A549 (cell line): ENCODE measurements at places on chromosomes 5 and 9.

- DNase-seq: no peak
Measured at GRCh38 chr9:76927540-76928240, 21.8 kb upstream of the PRUNE2 start.

DNA sequence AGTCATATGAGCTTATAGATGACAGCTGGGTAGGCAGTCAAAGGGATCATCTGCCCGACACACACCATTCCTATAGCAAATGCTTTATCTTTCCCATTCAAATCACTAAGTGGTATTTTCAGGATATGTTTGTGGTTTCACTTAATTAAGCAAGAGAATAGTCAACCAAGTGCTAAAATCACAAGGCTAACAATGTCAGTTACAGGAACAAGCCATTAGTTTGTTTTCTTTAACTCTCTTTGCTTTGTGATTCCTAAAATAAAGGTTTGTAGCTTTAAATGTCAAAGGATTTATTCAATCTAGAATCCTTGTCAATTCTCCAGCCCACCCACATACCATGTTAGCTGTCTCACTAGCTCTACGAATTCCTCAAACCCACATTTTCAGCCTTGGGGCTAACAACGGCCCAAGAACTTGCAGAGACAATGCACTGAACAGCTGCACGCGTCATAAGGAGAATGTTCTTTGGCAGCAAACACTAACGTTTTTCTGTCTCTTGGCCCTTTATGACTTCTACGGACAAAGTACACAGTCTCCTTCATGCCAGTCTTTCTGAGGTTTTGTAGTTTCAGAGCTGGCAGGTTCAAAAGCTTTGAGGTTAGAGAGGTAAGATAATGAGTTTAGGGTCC lies 56.6 kb downstream of the ELAVL2 start:
- no peak for DNase-seq

- no peak for DNase-seq
Measured at GRCh38 chr5:151141535-151141934, 16.0 kb downstream of the ANXA6 start.

GRCh38 chr5:112848116-112848811 lies 12.8 kb upstream of the SRP19 start:
- peak; percentile 33 for DNase-seq

GRCh38 chr9:86454701-86455615 lies 100.7 kb upstream of the TUT7 start:
- DNase-seq: no peak

DNA sequence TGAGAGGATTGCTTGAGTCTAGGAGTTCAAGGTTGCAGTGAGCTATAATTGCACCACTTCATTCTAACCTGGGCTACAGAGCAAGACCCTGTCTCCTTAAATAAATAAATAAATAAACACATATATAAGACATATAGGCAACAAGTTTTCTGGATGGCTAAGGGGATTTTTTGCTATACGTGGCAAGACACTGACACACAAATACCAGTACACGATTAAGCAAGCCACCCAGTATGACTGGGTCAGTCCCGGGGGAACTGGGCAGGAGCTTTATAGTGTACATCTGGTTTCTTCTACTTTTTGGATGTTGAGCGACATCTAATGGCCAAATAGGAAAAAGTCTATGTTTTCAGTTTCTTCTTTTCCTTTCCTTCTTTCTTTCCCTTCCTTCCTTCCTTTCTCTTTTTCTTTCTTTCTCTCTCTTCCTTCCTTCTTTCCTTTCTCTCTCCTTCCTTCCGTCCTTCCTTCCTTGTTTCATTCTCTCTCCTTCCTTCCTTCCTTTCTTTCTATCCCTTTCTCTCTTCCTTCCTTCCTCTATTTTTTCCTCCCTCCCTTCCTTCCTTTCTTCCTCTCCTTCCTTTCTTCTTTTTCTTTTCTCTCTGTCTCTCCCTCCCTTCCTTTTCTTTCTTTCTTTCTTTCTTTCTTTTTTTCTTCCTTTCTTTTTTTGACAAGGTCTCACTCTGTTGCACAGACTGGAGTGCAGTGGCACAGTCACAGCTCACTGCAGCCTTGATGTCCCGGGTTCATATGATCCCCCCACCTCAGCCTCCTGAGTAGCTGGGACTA lies 47.0 kb upstream of the PLIN2 start:
- peak; percentile 66 for DNase-seq

- DNase-seq: peak; percentile 72
Measured at GRCh38 chr5:139655727-139656271, 7.7 kb downstream of the CXXC5 start.

- DNase-seq: no peak
Measured at GRCh38 chr5:161271816-161272215, 274.7 kb downstream of the GABRB2 start.

GRCh38 chr5:80255811-80256712 lies at the start of gene SERINC5:
Gene SERINC5, minus strand, starts transcription at chr5:80256048. Its CDS starts 126 bp downstream, at chr5:80255922.
- DNase-seq: peak; percentile 79

- no peak for DNase-seq
Measured at GRCh38 chr9:91155746-91156376, 205.9 kb downstream of the AUH start.

GRCh38 chr5:132066871-132067270 lies 6.4 kb downstream of the IL3 start:
- no peak for DNase-seq

DNA sequence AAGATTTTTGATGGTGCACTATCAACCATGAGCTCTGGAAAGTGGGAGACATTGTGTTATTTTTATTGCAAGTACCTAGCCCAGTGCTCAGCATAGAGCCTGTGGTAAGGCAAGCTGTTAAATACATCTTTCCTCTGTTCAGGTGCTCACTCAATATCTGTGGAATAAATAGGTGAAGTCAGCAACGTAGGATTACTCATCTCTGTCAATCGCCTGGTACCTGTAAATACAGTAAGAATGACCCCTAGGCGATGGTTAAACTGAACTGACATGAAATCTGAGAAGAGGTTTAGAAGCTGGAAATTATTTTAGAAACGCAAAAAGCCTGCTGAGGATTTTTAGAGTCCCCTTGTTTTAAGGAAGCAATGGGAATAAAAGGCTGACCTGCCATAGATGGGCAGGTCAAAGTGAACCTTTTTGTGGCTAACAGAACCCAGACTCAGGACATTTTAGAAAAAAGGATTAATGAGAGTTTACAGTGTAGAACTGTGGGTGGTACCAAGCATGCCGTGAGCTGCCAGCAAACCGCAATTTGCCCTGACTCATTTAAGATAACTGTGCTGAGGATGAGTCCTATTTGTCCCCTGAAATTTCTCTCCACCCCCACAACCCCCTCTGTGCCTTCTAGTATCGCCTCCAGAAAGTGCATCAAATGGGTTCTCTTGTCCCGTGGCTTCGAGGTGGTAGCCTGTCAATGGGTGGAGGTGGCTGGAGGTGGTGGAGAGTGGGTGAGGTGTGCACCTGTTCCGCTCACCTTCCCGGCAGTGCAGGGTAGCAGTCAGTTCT lies 375.1 kb downstream of the MED10 start:
- DNase-seq: no peak

DNA sequence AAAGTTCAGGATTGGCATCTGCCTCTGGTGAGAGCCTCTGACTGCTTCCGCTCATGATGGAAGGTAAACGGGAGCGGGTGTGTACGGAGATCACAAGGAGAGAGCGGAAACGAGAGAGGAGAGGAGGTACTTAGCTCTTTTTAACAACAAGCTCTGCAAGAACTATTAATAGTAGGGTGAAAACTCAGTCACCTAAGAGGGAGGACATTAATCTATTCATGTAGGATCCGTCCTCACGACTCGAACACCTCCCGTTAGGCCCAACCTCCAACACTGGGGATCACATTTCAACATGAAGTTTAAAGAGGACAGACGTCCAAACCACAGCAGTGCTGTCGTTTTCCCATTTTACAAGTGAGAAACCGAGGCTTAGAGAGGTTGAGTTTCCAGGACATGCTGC lies 173.7 kb downstream of the SLC28A3 start:
- no peak for DNase-seq

- no peak for DNase-seq
Measured at GRCh38 chr5:139856714-139857113, 61.1 kb downstream of the PSD2 start.

- DNase-seq: no peak
Measured at GRCh38 chr9:97479496-97480159, 21.8 kb upstream of the TMOD1 start.

DNA sequence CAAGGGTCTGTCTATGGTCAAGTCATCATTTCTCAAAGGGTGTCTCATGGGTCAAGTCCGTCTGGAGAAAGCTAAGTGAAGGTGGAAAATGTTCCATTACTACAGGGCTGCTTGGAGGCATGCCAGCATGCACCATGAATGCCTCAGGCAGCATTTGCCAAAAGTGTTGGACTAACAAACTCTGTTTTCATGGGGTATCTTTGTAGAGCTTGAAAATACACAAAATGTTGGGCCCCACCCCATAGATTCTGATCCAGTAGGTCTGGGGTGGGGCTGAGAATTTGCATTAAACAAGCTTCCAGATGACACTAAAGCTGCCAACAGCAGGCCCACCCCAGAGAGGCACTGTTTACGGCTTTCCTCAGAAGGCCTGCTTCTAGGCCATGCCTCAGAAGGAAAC lies 75.0 kb upstream of the FRRS1L start:
- DNase-seq: no peak

DNA sequence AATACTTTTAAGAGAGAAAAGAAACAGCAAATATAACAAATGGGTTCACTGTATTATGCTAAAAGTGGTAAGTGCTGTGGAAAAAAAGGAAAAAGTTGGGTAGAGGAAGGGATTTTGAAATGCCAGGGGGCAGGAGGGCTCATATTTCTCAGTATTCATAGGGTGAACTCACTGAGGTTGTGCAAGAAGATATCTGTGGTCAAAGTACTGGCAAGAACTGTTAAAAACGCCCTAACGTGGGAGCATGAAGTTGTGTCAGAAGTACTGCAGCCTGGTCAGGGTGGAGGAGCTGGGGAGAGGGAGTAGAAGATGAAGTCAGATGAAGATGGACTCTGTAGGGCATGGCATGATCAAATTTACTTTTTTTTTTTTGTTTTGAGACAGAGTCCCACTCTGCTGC lies 31.2 kb upstream of the SLC28A3 start:
- no peak for DNase-seq

DNA sequence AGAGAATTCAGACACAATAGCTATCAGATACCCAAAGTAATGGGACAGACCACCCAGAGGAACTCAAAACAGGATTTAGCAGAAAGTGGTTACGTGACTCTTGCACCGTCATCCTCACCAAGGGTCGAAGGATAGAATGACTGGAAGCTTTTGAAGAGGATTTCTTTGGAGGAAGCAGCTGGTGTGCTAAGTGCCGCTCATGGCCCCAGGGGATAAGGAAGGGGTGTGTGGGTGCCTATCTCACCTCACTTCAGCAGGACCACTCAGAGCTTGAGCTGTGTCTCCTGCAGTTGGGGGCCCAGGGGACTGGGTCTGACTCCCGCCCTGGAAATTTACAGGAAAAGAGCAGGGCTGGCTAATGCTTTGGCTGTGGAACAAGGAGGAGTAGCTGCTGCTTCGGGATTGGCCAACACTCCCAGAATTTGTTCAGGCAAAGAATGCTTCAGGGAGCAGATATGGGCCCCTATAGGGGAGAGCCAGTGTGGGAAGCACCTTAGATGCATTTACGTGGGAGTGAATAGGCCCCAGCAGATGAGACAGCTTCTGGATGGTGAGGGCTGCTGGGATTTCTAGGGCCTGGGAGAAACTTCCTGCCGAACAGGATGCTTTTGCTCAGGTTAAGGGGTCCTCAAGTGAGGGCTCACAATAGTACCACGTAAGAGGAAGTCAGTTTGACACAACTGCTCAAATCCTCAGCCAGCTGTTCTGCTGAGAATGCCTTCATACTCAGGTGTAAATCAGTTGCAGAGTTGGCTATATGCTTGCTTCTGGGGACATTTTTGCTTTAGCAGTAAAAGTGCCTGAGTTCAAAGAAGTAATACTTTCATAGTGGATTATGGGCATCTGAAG lies 29.1 kb upstream of the TOMM5 start:
- DNase-seq: no peak

GRCh38 chr9:121692606-121693387 lies 41.4 kb downstream of the DAB2IP start:
- DNase-seq: peak; percentile 38

DNA sequence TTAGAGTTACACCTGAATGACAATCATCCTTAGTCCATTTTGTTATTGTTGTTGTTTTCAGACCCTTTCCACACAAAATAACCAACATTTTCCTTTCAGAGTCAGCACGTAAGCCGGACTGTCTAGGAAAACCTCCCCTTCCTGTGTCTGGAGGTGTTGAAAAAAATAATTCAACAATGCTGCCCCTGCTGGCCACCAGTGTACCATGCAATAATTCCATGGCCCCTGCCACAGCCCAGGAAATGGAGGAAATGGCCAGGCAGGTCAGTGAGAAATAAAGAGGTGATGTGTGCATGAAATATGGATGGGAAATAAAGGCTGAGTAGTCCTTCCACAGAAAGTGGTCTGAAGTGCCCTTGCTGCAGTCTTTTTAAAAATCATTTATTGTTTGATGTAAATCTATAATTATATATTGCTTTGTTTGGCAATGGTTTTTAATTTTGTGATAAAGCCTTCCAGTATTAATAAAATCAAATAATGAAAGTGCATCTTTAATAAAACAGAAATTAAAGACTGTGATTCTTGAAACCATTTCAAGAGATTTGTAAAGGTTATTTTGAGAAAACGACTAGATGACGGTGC lies 152.8 kb upstream of the PAPPA start:
- no peak for DNase-seq

DNA sequence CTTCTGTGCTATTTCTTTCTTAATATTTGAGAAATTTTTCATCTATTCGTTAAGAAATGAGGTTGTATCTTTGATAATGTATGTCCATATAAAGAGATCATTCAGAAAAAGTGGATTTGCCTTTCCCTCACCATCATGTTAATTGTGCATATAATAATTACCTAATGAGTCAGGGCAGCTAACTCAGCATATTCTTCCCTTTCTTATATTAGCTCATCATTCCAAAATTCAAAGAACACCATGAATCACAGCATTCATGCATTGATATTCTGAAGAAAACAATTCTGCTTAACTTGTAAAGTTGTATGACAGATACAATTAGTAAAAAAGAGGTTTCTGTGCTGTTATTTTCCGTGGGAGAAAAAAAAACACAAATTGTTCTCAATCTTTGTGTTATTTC lies 630.6 kb downstream of the TLE1 start:
- DNase-seq: no peak

GRCh38 chr5:33205727-33206410 lies 234.9 kb upstream of the TARS1 start:
- no peak for DNase-seq

GRCh38 chr5:161095953-161096352 lies 243.9 kb upstream of the ATP10B start:
- no peak for DNase-seq

- DNase-seq: no peak
Measured at GRCh38 chr5:170537451-170538095, 33.8 kb downstream of the KCNIP1 start.

DNA sequence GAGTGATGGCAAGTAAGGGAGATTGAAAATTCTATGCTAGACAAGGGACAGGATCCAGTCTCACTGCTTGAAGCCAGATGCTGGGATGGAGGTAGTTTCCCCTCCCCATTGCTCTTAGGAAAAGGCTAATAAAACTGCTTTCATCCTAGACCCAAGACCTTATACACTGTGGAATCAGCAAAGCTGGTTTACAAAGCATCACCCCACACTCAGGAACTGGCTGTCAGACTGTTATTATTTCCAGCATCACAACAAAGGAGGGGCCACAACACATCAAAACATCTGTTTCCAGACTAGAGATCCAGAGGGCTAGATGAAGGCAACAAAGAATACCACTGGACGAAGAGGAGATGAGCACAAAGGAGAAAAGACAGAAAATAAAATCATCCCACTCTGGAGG lies 364.6 kb upstream of the PTGER4 start:
- DNase-seq: no peak
